ENCODE measurements at places on chromosomes 12 and 14. TPM values are rescaled to one million over a fixed set of nuclear protein-coding genes. Genes with fewer than 3 reads are reported as not detected.

TEAD4 gene
- total RNA-seq, result 0.33 TPM

SERPINA12 gene
- not detected for total RNA-seq

NKX2-1 gene
- not detected for total RNA-seq

CLECL1 gene
- 33.6 TPM for total RNA-seq

A2M gene
- total RNA-seq, result 3.5 TPM

GPR137C gene
- total RNA-seq, result 0.72 TPM

LRRC9 gene
- not detected for total RNA-seq

SIX6 gene
- total RNA-seq, result not detected

AJUBA gene
- 0.90 TPM for total RNA-seq

ITGB7 gene
- 487 TPM for total RNA-seq

TBX3 gene
- total RNA-seq, result 0.28 TPM

KRT80 gene
- total RNA-seq, result 0.05 TPM

ESR2 gene
- 1.6 TPM for total RNA-seq

GRCh38 chr12:109192358-109192757 is 76.0 kb downstream of the ACACB start:
- DNase-seq, result no peak

DNA sequence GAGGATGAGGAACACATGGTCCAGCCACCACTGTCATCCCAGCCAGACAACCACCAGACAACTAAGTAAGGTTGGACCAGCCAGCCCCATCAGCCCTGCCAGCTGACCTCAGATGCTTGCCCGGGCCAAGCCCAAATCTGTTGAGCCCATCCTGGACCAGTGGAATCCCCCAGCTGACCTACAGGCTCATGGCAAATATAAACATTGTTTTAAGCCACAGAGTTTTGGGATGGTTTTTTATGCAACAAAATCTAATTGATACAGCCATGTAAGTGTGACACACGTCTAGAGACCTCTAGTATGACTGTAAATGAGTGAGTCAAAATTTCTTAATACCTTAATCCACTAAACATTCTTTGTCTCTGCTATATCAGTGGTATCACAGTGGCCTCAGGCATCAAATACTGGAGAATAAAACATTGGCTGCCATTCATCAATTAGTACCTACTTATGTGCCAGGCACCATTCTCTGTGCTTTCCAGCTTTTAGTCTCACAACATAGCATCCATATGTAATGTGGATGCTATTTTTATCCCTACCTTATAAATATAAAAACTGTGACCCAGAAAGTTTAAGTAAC is 24.2 kb upstream of the NT5DC3 start:
- DNase-seq, result no peak

GRCh38 chr14:21913759-21914158 is 240.1 kb upstream of the OR4E1 start:
- DNase-seq, result peak; percentile 8

GRCh38 chr12:113114447-113115178 is 20.9 kb downstream of the RASAL1 start:
- DNase-seq, result no peak

GRCh38 chr14:43479596-43480195 is 1027.4 kb downstream of the FSCB start:
- no peak for DNase-seq

- DNase-seq, result no peak
These were observed 289.5 kb downstream of the TMEM132D start for GRCh38 chr12:129614221-129614885.

GRCh38 chr12:129534966-129535750 is 368.7 kb downstream of the TMEM132D start:
- DNase-seq, result no peak

DNA sequence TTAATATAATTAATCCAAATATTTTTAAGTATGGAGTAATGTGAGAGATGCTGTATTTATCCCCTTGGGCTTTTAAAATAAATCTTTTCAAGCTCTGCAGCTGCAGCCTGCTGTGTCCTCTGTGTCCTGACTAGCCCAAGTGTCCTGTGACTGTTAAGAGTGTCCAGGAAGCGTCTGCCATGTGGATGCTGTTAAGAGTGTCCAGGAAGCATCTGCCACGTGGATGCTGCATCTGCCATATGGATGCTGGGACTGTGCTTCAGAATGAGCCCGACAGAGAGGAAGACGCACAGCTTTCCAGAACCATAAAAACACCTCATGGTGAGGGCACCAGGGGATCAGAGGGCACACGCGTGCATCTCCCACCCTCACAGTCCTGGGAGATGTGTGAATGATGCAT is 307.2 kb downstream of the ADGRD1 start:
- no peak for DNase-seq

- DNase-seq, result peak; percentile 20
These were observed 45.4 kb downstream of the DCAF5 start for GRCh38 chr14:69107407-69108003.

- no peak for DNase-seq
These were observed 70.5 kb downstream of the ITPK1 start for GRCh38 chr14:93045211-93045674.

GRCh38 chr14:70585231-70585630 is 15.2 kb downstream of the MED6 start:
- DNase-seq, result no peak

- DNase-seq, result no peak
These were observed 293.8 kb downstream of the NOVA1 start for GRCh38 chr14:26304056-26304455.

GRCh38 chr14:100056431-100056830 is 8.8 kb upstream of the EVL start:
- DNase-seq, result no peak

- DNase-seq, result no peak
These were observed 42.3 kb upstream of the PAPOLA start for GRCh38 chr14:96459851-96460250.

DNA sequence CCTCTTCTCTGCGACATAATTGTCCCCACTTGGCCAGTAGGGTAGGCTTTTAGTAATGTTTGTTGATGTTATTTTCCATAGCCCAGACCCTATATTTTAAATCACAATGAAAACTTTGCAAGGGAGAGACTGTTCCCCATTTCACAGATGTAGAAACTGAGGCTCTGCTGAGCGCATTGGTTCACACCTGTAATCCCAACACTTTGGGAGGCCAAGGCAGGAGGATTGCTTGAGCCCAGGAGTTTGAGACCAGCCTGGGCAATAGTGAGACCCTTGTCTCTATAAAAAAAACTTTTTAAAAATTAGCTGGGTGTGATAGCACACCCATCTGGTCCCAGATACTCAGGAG is 114.8 kb downstream of the DIP2B start:
- DNase-seq, result no peak

DNA sequence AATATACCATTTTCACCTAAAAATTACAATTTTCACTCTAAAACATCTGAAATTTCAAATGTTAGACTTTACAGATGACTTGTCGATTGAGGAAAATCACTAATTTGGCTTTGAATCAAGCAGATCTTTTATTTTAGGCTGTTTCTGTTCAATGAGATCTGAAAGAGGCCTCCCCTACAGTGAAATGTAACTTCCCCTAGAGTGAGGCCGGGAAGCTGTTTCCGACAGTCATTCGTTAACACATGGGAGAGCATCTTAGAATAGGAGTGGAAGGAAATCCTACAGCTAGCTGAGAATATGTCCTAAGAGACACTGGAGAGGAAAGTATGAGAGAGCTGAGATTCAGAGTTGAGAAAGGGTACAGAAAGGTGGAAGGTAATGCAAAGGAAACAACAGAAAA is 5.7 kb upstream of the C14orf93 start:
- DNase-seq, result no peak

- DNase-seq, result no peak
These were observed 21.8 kb downstream of the HOXC4 start for GRCh38 chr12:54075409-54075808.

- DNase-seq, result no peak
These were observed 449.9 kb upstream of the FLRT2 start for GRCh38 chr14:85079842-85080730.

DNA sequence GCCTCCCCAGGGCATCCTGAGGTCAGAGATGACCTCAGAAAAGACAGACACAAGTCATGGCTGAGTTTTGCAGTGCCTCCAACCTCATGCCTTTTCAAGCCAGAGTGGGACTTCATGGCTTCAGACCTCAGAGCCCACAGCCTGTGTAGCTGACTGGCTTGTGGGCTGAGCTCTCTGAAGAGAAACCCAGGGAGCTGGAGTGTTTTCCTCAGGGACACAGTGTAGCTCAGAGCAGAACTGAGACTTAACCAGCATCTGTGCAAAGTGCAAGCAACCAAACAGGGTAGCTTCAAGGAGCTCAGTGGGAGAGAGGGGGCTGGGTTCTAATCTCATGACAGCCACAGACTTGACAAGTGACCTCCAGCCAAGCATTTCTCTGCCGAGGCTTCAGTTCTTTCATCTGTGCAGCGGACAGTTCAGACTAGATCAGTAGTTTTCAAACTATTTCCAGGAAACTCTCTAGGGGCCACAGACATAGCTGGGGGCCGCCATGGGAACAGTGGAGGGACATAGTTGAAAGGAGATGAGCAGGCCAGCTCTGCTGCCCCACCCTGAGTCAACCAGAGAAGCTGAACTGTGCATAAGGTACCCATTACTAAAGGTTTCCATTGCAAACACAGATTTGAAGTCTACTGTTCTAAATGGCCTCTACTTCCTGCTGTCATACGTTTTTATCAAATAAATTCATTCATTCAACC is 80.0 kb downstream of the LGMN start:
- no peak for DNase-seq
